ENCODE measurements at places on chromosomes 1 and 21. TPM values are rescaled to one million over a fixed set of nuclear protein-coding genes. Genes with fewer than 3 reads are reported as not detected.

Gene HTR6
- total RNA-seq = not detected

Gene LCE1B
- not detected for total RNA-seq

Gene KCND3
- total RNA-seq = 0.28 TPM

Gene ETV3L
- total RNA-seq = not detected

Gene PCBP3
- 6.2 TPM for total RNA-seq

Gene ILF2
- total RNA-seq = 151 TPM

Gene RAB25
- not detected for total RNA-seq

Gene IQGAP3
- total RNA-seq = 2.8 TPM

Gene OLIG1
- not detected for total RNA-seq

Gene S100A9
- not detected for total RNA-seq

Gene SELL
- 1.1 TPM for total RNA-seq

Measured in regular cardiac myocyte (primary cell).